Left cardiac atrium (tissue), 4 donors: ENCODE measurements at places on chromosomes 12 and 14. TPM values are rescaled to one million over a fixed set of nuclear protein-coding genes. Genes with fewer than 3 reads are reported as not detected.

GRCh38 chr14:24988760-24989159, 61.2 kb downstream of the STXBP6 start:
- no peak for DNase-seq

DNA sequence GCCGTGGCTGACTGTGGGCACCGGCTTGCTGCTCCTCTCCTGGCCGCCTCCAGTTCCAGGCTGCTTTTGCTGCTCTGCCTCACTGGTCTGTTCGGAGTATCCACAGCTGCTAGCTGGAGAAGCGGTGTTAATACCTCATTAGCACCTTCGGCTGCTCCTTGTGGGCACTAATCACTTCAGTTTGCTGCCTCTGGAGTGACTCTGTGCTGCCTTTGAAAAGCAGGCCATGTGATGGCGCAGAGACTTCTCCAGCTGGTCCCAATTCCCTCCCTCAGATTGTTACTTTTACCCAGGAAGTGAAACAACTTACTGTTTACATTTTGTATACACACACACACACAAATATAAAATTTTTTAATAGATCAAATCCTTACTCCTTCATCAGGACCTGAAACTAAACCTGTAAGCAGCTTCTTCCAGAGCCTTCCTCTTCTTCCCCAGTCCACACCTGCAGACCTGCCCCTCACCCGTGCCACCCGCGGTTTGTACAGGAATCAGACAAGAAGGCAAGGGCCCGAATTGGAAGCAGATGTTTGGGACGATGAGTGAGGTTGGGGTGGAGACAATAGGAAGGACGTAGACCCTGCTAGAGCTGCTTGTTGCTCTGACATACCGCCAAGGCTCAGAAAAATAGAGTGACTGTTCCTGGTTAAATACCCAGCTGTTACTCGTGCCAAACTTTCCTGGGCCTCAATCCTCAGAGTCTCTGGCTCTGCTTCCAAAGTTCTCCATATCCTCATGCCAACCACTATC, 41.5 kb upstream of the LTBP2 start:
- no peak for DNase-seq

- DNase-seq: no peak
Observed at GRCh38 chr14:71328183-71328582, 420.9 kb downstream of the PCNX1 start.

DNA sequence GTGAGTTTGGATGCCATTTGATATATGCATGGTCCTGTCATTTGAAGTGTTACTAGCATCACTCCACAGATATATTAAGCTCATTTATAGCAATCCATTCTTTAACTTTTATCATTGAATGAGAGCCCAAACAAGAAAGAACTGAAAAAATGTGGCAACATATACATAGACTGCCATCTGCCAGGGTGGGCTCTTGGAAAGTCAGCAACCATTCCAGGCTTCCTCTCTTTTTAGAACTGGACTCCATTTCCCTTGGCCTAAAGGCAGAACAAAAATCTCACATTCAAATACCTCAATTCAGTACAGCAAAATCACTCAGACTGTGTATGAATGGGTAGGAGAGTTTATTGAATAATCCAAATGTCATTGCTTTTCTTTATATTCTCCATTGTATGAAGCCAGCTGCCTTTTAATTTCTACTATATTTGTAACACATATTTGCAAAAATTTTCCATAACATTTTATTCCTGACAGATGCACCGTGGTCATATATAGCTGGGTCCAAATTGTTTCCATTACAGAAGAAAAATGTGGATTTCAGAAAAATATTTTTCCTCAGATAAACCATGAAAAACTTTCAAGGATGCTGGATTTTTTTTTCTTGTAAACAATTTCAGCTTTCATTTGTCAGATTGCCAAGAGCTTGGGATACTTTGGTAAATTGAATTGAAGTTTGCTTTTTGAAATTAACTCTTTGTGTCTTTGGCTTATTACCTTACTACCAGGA, 1252.3 kb upstream of the SEL1L start:
- no peak for DNase-seq

DNA sequence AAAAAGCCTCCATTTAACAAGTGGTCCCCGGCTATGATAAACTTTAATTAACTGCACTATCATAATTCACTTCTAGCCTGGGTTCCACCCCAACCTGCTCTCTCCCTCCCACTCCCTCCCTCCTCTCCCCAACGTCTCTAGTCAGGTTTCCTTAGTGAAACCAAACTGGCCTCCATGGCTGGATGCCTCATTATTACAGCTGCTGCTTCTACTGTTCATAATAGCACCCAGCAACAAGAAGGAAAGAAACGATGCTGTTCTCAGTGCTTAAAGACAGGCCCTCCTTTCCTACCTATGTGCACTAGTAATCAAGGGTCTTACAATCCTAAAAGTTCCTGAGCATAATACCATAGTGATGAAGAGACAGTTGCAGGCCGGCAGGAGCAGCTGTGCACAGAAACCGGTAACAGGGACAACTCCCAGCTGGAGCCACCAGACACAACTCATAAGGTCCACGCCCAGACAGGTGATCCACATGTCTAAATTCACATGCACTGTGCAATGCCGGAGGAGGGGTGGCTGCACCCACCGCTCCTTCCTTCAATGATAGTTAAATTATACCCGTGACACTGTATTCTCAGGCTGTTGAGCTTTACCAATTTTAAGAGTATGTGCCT, 6.2 kb downstream of the IRF2BPL start:
- DNase-seq: no peak

DNA sequence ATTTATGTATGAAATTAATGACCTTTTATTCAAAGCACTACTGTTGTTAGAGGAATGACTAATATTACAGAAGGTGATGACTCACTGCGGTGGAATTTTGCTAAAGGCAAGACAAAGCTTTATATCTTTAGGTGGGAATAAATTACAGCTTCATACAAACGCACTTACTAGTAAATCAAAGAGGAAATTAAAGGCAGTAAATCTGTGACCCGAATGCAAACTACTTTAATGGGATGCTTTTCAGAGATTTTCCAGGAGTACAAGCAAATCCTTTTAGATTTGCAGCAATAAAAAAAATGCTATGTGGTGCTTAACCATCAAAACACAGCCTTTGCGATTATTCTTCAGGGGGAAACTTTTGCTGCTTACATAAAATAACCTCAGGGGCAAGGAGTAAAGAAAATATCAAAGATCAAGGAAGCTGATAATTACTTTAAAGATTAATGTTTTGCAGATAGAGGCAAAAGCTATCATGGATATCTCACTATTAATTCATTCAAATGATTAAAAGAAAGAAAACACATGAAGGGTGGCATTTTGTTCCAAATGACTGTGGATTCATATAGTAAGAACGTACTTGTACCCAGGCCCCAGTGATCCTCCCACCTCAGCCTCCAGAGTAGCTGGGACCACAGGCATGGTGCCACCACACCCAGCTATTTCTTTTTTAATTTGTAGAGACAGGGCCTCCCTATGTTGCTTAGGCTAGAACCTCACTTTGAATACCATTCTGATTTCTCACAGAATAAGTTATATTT, 98.9 kb downstream of the DENND5B start:
- DNase-seq: no peak

- DNase-seq: no peak
Observed at GRCh38 chr12:122094735-122095631, 16.4 kb downstream of the MLXIP start.

DNA sequence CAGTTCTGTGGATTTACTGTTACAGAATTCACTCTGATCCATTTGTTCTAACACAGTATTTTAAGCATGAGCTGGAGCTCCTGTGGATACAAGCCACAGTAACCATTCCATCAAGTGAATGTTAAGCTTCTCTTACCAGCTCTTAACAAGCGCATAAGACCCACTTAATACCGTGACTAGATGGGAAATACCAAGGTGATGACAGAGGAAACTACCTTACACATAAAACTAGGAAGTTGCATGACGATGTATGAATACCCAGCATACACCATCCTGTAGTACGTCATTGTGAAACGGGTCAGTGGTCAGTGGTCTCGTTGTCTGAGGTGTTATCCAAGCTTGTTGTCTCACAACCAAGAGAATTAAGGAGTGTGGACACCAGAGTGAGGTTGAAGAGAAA, 2.0 kb upstream of the GALC start:
- no peak for DNase-seq

DNA sequence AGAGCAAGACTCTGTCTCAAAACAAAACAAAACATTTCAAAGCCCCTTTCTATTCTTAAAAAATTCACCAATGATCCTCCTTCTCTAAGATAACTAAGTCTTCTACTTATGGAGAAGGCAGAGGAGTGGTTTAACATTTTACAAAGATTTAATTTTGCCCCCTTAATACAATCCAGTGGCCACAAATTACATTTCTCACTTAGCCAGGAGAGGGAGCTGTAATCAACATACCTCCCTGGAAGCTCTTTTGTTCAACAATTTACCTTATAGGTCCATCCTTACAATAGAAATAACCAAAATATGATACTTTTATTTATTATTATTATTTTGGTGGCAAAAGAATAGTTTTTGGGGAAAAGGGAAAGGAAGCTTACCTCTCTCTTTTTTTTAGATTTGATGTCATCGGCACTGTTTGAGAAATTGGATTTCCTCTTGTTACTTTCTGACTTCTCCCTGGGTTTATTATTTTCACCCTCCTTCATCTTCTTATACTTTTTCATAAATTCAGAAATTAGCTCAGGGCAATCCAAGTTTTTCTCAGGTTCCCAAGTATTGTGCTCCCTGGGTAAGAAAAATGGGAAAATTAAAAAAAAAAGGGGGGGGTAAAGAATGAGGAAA, 28.1 kb downstream of the CBX5 start:
- DNase-seq: no peak

GRCh38 chr12:94802796-94803195, 152.4 kb upstream of the TMCC3 start:
- no peak for DNase-seq

GRCh38 chr12:29104516-29104915, 44.6 kb upstream of the FAR2 start:
- no peak for DNase-seq

DNA sequence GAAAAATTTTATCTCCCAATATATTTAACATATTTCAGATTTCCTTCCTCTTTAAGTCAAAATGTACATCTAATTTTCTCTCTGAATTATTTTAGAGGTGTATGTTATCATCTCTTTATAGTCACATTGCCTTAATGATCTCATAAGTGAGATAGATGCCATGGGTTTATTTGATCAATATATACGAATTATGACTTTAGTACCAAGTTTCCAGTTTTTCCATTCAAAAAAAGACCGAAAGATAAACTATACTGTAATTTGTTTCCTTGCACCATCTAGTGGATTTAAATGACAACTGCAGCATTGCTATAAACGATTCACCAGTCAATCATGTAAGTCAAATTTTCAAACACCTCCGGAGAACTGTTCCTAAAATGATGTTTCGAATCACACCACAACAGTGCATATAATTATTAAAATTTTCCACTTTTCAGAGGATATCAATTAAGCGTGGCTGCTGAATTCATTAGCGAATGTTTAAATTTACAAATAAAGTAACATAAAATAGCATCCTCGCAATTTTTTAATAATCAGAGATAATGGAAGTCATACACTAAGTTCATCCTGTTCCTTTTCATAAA, 419 bp upstream of the ATXN7L3B start:
- no peak for DNase-seq

DNA sequence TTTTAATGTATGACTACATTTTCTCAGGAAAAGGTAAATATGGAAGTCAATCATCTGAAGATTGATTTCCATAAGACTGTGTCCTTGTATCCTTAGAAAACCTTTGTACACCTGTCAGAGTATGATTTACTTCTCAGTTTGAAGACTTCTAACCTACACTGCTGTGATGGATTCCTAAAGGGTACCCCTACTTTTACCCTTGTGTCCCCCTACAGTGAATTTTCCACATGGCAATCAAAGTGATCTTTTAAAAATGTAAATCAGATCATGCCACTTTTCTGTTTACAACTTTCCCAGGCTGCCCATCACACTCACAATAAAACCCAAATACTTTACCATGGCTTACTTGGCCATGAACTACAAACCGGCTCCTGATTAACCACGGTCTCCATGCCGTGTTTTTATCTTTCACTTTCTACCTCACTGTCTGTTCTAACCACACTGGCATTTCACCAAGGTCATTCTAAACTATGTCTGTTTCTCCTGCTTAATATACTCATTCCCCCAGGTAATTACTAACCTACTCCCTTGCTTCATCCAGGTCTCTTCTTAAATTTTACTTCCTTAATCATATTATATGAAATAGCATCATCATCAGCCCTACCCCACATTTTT, 8.1 kb downstream of the DNAI7 start:
- no peak for DNase-seq

GRCh38 chr12:106193394-106194215, 54.2 kb downstream of the CKAP4 start:
- no peak for DNase-seq

- DNase-seq: no peak
Observed at GRCh38 chr12:90622431-90622830, 332.5 kb downstream of the CCER1 start.

DNA sequence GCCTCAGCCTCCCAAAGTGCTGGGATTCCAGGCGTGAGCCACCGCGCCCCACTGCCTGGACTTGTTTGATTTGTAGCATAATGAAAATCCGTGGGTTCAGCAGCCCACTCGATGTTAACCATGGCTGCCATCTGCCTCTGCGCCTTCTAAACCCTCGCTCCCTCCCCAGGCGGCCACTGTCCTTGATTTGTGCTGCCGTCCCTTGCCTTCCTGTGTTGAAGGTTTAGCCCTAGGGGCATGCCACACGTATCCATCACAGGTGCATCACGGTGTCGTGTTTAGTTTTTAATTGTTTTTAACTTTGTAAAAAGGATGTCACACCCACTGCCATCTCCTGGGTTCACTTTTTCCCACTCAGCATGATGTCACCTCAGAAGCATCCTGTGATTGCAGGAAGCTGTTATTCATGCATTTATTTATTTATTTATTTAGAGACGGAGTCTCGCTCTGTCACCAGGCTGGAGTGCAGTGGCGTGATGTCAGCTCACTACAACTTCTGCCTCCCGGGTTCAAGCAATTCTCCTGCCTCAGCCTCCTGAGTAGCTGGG, 24.5 kb upstream of the ULK1 start:
- DNase-seq: no peak

DNA sequence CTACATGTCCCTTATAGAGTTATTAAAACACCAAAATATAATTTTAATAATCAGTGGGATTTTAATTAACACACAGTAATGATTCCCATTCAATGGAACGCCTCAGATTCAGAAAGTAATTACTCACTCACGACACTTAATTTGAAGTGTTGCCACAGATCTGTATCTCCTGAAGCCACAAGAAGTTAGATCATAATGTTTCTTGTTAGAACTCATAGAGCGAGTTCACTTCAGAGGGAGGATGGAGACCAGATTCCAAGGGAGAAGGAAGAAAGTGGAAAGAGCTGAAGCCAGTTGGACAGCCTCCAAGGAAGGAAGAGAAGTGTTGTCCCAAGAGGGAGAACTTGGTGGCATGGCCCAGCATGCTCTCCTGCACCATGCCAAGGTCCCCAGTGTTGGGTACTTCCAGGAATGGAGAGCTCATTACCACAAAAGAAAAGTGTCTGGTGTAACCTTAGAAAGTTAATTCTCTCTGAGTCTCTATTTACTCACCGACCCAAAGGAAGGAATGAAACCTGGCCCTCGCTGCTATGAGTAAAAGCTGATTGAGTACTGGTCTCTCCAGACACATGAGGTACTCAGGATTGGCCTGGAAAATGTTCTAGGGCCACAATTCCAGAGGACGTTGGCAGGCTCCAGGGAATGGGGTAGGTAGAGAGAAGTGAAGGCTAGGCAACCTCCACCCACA, 305.4 kb downstream of the BCL11B start:
- no peak for DNase-seq

- DNase-seq: no peak
Observed at GRCh38 chr12:87086118-87086891, 830.1 kb upstream of the MGAT4C start.

- no peak for DNase-seq
Observed at GRCh38 chr12:6830999-6831398, 2.8 kb downstream of the P3H3 start.

The PRIMA1 gene
- 3.6 TPM for total RNA-seq

The NXPH4 gene
- 0.50 TPM for total RNA-seq

The MYBPC1 gene
- 5.6 TPM for total RNA-seq

The CD4 gene
- 11.6 TPM for total RNA-seq
